Urinary bladder (tissue), 4 donors: ENCODE measurements at places on chromosomes 12 and 14. TPM values are rescaled to one million over a fixed set of nuclear protein-coding genes. Genes with fewer than 3 reads are reported as not detected.

GRCh38 chr12:100867639-100868393 lies 73.2 kb downstream of the ANO4 start:
- DNase-seq, result no peak

- DNase-seq, result no peak
These were observed 443.0 kb downstream of the NPAS3 start for GRCh38 chr14:33381717-33382116.

DNA sequence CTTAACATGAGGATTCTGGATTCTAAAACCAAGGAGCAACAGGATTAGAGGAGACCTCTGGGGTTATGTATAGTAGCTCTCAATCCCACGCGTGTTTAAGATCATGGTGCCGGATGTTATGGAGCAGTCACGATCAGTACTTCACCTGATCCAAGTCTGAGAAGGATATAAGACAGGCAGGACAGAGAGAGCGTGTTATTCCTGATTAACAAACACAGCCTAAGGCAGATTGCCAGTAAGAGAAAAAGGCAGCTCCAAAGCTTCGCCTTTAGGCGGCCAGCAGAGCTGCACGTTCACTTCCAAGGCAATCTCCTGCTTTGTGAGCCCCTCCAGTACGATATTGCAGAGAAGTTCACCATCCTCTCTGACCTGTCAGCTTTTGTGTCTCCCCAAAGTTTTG lies 5.5 kb downstream of the SETD3 start:
- no peak for DNase-seq

The DYNC1H1 gene
- 377 TPM for total RNA-seq
